CD4-positive, alpha-beta T cell treated with Interleukin-4 for 1 hour (primary cell): ENCODE measurements at places on chromosomes 2 and 18.

GRCh38 chr2:223647258-223647952 lies 45.2 kb upstream of the SCG2 start:
- no peak for DNase-seq

- no peak for DNase-seq
Measured at GRCh38 chr2:55775828-55776227, 82.2 kb upstream of the PNPT1 start.

DNA sequence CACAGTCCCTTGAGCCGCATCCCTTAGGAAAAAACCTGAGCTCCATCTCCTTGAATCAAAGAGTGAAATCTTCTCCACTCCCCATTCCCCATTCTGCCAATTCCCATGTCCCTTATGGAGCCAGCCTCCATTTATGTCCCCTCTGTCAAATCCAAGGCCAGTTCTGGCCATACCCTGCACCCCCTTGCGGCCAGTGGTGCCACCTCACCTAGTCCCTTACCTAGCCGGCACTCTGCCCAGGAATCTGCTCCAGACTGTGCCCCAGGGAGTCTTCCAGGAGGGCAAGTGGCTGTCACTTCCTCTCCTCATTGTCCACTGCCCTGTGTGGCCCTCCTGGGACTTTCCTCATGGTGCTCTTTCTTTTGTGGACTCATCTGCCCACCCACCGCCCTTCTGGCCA lies 195.4 kb upstream of the RMP24 start:
- DNase-seq = no peak

DNA sequence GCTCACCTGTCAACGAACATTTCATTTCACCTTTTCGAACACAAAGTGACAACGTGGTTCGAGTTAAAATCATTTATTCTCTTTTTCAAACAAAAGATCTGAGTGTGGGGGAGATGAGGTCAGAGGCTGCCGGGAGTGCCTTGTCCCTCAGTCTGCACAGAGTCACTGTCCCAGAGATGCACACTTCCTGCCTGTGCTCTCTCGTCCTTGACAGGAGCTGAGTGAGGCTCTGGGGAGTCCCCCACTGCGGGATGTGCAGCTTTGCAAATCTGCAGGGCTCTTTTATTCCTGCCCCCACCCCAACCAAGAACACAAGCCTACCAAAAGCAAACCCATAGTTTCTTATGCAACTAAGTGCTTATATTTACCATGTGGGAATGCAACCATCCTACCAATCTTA lies 497.8 kb downstream of the EIPR1 start:
- no peak for DNase-seq

DNA sequence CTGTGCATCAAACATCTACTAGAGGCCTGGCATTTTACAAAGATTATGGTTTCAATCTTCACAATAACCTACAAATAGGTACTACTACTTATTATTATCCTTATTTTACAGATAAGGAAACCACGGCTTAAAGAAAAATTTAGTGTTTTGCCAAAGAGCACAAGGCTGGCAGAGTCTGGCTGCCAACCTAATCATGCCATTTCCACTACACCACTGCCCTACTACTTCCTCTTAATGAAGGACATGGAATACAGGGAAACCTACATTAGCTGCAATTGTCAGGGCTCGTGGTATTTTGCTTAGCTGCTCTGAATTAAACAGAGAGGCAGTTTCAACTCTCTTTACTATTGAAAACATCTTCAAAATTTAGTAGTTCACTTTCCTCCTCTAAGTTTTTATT lies 5.9 kb downstream of the MBOAT2 start:
- DNase-seq = no peak
